ENCODE measurements at places on chromosomes 6 and 20.

- no peak for DNase-seq
Observed at GRCh38 chr6:135030532-135031178, 24.0 kb downstream of the HBS1L start.

DNA sequence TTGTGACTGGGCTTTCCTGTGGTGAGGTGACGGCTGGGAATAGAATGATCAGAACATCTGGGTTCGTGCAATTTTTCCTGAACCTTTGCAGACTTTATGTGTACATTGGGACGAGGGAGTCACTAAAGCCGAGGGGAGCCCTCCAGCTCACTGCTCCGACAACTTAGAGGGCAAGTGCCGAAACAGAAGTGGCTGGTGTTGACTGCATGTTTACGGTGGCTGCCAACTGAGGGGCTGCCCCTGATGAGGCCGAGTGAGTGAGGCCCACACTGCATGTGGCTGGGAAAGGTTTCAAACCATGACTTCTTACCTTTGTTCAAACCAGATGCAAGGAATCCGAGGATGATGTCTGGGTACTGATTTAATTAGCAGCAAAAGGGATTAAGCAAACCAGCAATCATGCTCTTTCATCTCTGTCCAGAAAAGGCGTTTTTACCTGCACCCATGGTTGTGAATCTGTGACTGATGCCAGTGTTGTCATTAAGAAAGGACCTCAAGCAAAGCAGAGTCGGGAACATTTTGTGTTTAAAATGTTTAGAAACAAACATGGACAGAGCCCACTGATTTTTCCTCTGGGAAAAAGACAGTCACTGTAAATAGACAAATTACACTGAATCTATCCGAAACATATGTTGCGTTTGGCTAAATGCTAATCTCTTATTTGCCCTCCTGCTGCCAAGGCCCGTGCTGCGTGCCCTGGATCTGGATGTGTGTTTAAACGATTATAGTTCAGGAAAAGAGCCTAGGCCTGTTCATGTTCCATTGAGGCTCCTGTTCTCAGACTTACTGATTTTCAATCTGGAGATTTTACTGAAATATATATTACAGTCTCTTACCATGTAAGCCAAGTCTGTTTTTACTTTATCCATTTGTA, 105.1 kb downstream of the UST start:
- no peak for DNase-seq

GRCh38 chr6:168333039-168333438, 13.5 kb upstream of the DACT2 start:
- no peak for DNase-seq

GRCh38 chr20:20174089-20174835, 121.9 kb downstream of the CFAP61 start:
- DNase-seq: no peak

- no peak for DNase-seq
Observed at GRCh38 chr20:53896041-53896440, 174.4 kb downstream of the BCAS1 start.

- no peak for DNase-seq
Observed at GRCh38 chr6:101956961-101957360, 563.5 kb downstream of the GRIK2 start.

Data from CD4-positive, alpha-beta T cell treated with Interleukin-1 beta for 1 hour (primary cell).